ENCODE measurements at places on chromosomes 16 and 17.
A peak's percentile ranks its signal among the peaks of the same experiment; 100 is the strongest.

GRCh38 chr17:41919165-41919817 lies 540 bp upstream of the ACLY start:
- no peak for DNase-seq

GRCh38 chr17:18951941-18952842 lies at the start of gene SLC5A10:
Gene SLC5A10, plus strand, starts transcription at chr17:18952165. Its CDS starts 41 bp downstream, at chr17:18952206.
- no peak for DNase-seq

DNA sequence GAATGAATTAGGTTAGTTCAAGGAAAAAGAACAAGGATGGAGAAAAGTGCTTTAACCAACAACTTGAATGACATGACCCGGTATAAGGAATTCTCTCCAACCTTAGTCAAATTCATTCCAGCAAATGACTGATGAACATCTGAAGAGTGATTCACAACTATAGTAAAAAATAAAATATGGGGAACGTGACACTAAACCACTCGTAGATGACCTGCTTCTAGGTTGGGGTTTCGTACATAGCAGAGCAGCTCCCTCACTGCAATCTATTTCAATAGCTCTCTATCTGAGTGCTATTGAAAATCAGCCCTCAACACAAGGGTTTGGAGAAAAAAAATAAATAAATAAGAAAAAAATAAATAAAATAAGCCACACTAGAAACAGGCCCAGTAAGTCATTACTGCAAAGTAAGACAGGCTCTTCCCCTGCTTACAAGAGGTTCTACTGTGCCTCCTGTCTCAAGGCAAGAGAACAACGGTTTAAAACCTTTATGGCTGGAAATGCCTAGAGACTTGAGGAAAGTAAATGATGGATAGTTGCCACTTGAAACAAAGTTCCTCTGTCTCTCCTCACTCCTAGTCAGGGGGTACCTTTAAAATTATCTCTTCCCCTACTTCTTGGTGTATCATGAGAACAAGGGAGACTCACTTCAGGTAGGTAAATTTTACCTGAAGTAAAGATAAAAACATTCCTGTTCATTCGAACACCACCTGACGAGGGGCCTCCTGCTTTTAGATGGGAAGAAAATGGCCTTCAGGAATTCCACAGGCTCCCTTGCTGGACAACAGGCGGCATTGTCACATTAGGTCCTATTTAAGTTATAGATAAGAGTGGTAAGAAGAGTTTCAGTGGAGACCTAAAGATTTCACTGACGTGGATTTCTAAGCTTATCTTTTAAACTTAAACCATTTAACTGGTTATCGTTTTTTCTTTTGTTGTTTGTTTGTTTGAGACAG lies 20.5 kb downstream of the COG7 start:
- no peak for DNase-seq

GRCh38 chr17:46764709-46765401 lies 53.6 kb downstream of the WNT3 start:
- no peak for DNase-seq

- DNase-seq = no peak
Observed at GRCh38 chr16:57675741-57676551, 7.8 kb downstream of the ADGRG3 start.

GRCh38 chr16:26546573-26546972 lies 520.2 kb upstream of the C16orf82 start:
- no peak for DNase-seq

DNA sequence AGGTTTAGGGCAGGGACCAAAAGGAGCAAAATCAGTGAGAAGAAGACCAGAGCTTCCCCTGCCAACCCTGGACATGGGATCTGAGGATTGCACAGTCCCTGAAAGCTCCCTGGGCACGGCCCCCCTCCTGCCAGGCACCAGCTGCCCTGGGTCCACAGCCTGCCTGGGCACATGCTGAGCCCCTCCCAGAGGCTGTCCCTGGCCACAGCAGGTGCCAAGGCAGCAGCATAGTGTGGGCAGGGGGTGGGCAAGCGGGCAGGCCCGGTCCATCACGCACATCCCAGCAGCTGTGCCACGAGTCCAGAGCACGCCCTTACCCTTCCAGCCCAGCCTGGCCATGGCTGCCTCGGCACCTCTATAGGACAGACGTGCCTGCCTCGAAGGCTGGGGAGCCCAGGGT lies 12.7 kb downstream of the SCN4A start:
- no peak for DNase-seq

DNA sequence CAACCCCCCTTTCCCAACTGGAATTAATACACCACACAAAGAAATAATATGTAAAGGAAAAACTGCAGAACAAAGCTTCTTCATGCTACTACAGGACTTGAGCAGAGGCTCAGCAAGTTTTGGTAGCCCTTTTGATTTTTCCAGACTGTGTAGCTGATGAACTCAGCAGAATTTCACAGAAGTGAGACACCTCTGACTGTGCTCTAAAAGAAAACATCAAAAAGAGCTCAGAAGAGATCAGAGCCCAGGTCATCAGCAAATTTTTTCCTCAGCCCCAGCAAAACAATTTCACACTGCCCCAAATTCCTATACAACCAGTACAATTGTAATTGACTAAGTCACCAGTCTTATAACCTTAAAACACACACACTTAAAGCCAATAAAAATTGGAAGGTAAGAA lies 38.0 kb downstream of the TTC19 start:
- no peak for DNase-seq

DNA sequence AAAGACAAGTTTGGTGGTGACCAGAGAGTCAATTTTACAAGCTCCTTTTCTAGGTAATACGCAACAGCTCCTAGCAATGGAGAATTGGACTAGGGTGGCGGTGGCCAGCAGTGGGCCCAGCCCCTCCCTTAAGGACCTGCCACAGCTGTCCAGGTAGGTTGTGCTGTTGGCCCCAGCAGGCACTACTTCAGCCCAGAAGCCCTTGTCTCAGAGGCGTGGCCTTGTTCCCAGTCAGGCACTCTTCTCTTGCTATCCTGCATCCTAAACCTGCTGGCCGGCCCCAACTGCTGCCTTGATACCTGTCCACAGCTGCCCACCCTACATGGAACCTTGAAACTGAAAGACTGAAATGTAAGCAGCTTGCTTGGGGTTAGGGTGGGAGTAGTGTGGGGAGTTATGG lies 989 bp upstream of the GALK1 start:
- DNase-seq = no peak

DNA sequence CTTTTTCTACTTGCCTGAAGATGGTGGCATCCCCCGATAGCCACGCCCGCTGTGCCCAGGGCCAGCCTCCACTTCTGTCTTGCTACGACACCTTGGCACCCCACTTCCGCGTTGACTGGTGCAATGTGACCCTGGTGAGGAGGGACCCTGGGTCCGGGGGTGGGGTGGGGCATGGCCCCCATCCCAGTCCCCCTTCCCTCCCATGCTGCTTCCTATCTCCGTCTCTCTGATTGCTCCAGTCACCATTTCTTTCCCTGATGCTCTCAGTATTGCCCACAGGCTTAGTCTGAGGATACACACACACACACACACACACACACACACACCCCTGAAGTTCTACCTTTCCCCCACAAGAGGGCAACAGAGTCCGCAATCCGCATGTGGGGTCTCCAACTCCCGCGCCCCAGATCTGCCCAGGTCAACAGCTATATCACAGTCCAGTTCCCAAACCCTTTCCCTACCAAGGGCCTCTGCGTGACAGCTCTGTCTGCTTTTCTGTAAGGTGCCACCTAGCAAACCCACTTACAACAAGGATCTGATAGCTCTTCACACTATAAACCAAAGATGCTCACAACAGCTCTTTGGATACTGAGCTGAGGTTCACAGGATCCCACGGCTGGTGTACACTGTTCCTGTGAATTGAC lies 3.4 kb downstream of the SGCA start:
- no peak for DNase-seq

DNA sequence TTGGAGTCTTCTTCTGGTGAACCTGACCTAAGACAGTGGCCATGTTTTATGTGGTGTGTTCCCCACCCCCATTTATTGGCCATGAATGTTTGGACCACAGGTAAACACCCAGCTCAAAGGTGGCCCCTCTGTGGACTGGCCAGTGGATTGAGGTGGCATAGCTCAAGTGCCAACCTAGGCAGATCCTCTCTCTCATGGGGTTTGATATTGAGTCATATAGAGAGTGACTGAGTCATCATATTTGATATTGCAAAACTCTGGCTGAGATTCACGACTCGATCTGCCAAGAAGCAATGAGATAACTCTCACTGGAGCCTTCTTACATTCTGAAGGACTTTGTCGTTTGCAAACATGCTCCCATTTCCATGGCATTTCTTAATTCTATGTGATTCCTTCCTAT lies 10.5 kb upstream of the TEKT3 start:
- no peak for DNase-seq

GRCh38 chr17:47785538-47786123 lies 36.0 kb downstream of the OSBPL7 start:
- no peak for DNase-seq

DNA sequence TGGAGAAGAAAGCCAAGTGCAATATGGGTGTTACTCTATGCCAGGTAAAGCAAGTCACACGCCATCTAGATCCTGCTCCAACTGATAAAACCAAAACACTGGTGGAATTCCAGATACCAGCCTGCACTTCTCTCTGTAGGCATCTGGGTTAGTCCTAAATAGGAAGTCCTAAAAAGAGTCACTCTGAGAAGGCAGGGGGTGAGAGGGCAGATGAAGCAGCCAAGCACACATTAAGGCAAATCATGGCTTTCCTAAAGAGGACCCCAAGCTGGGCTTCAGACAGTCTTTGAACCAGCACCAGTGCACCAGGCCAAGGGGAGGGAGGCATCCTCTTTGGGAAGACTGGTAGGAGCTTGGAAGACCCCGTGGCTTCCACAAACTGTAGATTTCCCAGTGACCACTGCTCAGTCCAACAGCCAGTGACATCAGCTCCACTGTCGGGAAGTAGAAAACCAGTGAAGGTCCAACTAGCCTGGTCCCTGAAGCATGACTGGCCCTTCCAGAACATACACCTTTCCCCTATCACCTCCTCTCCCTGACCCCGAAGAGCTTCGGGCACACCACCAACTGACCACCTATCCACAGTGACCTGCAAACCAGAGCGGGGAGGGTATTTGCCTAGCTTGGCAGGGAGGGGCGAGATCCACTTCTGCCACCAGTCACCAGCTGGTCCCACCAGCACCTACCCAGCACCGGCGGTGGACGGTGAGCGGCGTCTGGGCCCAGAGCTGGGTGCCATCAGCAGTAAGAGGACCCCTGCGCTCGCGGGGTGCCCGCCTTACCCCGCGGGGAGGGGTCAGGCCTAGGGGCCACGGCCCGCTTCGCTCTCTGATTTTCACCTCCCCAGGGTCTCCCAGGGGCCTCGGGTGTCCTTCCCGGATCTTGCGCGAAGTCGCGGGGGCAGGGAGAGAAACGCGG lies 1.0 kb downstream of the LITAF start:
- DNase-seq = no peak

DNA sequence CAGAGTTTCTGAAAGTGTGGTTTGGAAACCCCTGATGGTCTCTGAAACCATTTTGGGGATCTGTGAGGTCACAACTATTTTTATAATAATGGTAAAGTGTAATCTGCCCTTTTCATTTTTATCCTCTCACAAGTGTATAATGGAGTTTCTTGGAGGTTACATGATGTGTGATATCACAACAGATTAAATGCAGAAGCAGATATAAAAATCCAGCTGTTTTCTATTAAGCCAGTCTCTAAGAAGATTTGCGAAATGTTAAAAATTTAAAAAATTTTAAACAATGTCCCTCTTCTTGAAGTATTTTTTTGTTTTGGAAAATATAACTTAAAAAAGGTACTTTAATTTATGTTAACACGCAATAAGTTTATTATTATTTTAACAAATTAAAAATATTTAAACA lies 48.7 kb downstream of the RPGRIP1L start:
- DNase-seq = no peak

DNA sequence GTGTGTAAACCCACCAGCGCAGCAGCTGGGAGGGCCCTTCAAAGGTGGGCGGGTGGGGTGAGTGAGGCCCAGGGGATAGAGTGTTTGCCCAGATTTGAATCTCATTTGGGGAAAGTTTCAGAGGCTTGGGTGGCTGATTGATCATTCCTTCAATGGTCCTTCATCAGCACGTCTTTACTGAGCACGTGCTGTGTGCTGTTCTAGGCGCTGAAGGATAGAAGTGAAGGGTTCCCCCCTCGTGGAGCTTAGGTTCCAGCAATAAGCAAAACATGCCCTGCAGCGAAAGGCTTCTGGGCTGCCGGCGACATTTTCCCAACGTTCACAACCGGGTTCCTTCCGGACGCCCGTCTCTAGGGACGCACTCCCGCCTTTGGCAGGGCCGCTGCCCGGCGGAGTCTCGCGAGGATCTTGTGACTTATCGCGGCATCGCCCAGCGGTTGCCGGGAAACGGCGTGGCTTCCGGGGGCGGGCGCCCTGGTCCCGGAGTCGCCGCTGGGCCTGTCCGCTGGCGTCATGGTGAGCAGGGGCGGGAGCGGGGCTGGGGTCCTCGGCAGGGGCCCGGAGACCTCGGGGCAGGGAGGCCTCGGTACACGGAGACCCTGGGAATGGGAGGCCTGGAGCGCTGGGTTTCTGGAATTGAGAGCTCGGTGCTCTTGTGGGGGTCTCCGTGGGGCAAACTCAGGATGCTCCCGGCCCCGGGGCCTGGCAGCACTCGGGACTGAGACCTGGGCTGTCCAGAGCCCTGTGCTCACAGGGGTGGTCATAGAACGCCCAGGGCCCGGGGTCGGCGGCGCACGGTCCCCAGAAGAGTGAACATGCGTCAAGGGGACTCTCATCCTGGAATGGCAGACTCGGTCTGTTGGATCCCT lies 3.2 kb upstream of the DBNDD1 start:
- peak; percentile 55 for DNase-seq

DNA sequence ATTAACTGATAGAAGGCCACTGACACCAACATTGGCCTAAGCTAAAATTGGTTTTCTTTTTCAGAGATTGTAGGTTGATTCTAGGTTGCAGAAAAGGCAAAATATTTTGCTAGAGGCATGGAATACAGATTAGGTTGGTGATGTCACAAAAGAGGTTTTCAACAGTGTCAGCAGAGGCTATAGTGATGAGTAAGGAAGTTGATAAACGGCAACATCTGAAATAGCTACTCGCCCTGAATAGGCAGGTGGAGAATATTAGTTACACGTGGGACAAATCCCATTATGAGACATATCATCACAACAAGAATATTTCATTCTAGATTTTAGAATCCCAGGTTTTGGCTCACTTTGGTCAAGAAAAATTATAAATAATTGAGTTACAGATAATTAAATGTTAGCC lies 1.5 kb upstream of the TOM1L1 start:
- DNase-seq = no peak

DNA sequence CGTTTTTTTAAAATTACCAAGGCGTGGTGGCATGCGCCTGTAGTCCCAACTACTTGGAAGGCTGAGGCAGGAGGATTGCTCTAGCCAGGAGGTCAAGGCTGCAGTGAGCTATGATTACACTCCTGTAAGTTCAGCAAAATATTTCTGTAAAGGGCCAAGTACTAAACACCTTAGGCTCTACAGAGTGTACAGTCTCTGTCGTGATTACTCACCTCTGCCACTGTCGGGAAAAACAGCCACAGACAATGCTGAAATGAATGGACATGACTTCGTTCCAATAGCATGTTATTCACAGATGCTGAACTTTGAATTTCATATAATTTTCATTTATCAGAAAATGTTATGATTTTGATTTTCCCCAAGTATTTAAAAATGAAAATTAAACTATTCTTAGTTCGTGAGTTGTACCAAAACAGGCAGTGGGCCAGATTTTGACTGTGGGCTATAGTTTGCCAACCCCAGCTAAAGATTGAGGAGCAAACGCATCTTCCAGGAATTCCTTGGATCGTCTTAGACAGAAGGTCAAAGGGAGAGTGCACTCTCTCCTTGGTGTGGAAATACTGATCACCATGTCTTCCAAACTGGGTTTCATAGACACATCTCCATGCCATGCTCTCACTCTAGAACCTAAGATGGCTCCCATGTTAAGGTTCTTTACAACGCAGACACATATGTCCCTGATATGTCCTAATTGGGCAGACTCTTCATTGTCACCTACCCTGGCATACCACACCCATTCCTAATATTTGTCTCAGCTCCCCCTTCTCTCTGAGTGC lies 89.5 kb downstream of the MARF1 start:
- no peak for DNase-seq

- no peak for DNase-seq
Observed at GRCh38 chr16:21005008-21005407, 104.4 kb downstream of the LYRM1 start.

Data from activated T-helper 1 cell treated with anti-CD3 and anti-CD28 coated beads, Interleukin-2, amount 50 U/mL, for 16 hours (primary cell).